Osteocyte (in vitro differentiated cells): ENCODE measurements at places on chromosomes 7 and 10. TPM values are rescaled to one million over a fixed set of nuclear protein-coding genes. Genes with fewer than 3 reads are reported as not detected.

The PHYH gene
- total RNA-seq = 21.6 and 22.1 TPM in 2 replicates

The PLXNA4 gene
- 56.2 and 59.0 TPM in 2 replicates for total RNA-seq

DNA sequence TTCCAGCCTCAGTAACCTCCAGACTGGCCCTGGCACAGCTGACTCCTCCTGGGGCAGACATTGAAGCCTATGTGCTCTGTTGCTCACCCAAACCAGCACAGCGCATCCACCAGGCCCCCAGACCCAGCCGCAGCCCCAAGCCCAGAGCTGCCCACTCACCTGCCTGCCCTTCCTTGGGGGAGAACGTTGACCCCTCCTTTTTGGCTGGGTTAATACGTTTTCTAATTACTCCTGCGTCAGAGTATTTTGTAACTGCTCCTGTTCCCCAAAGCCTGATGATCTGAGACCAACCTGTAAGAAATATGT lies 106.9 kb upstream of the NPS start:
- no peak overlapping the region for H3K4me3 ChIP-seq
- no peaks in the 10 kb centered on the region for H3K27me3 ChIP-seq
- no peak overlapping the region for H3K27ac ChIP-seq
- H3K4me1 ChIP-seq = peaks cover 5% of the 10 kb centered on the region

- H3K4me3 ChIP-seq = no peak overlapping the region
- no peaks in the 10 kb centered on the region for H3K36me3 ChIP-seq
- H3K27me3 ChIP-seq = peaks cover 6% of the 10 kb centered on the region
- no peak for DNase-seq
- H3K27ac ChIP-seq = no peak overlapping the region
These were observed 158.2 kb upstream of the PTPRZ1 start for GRCh38 chr7:121714559-121715303.

GRCh38 chr7:80053124-80053523 lies 81.5 kb upstream of the GNAI1 start:
- no peaks in the 10 kb centered on the region for H3K4me1 ChIP-seq
- DNase-seq = no peak
- no peak overlapping the region for H3K27ac ChIP-seq
- peaks cover 26% of the 10 kb centered on the region for H3K27me3 ChIP-seq
- no peaks in the 10 kb centered on the region for H3K36me3 ChIP-seq
- no peak overlapping the region for H3K4me3 ChIP-seq

DNA sequence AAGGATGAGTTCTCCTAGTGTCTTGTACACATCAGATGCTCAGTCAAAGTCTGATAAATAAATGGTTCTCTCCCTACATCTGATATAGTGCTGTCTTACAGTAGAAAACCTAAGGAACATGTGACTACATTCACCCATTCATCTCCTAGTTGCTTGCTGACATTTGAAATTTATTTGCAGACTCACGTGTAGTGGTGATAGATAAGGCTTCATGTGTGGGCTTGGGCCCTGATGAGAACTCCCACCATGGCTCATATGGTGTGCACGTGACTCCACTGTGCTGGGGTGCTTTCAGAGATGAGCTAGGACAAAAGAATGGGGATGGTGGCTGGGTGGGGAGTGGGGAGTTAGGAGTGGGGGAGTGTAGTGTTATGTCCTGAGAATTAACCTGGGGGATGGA lies 287.3 kb downstream of the RPS24 start:
- peaks cover 48% of the 10 kb centered on the region for H3K27me3 ChIP-seq
- no peaks in the 10 kb centered on the region for H3K4me1 ChIP-seq
- no peak overlapping the region for H3K27ac ChIP-seq
- H3K4me3 ChIP-seq = no peak overlapping the region
- H3K36me3 ChIP-seq = peaks cover under 1% of the 10 kb centered on the region
- no peak for DNase-seq

DNA sequence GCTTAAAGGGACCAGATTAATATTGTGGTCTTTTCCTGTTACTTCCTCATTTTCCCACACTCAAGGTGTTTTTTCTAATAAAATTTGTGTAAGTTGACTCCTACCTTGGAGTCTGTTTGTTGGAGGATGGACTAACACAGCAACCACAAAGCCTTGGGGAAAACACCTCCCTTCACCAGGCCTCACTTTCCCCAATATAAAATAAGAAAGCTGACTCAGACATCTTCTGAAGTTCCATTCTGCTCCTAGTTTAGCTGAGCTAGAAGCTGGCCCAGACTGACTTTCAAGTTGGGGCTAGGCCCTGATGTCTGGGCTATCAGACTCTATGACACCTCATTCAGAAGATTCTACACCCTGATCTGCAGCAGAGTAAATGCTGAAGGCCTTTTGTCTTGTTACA lies 73.0 kb upstream of the ADRB1 start:
- no peak overlapping the region for H3K4me3 ChIP-seq
- no peak overlapping the region for H3K27ac ChIP-seq
- no peaks in the 10 kb centered on the region for H3K36me3 ChIP-seq
- H3K4me1 ChIP-seq = no peaks in the 10 kb centered on the region
- no peak for DNase-seq
- no peaks in the 10 kb centered on the region for H3K27me3 ChIP-seq

The NUTM2D gene
- 6.8 and 6.9 TPM in 2 replicates for total RNA-seq

DNA sequence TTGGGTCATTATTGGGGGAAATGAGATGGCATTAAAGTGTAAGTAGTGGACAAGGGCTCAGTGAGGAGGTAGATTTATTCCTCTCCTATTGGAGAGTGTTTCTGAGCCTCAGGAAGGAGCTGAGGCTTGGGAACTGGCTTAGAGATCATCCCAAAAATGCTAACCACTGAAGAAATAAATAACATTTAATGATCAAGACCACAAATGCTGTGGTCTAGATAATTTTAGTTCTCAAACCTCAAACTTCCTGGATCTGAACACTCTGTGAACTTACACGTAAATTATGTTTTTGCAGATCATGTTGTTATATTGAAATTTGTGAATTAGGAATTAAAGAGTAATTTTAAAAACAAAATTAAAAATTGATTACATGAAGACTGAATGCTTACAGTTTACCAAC lies 27.3 kb downstream of the MDFIC start:
- no peak for DNase-seq
- no peaks in the 10 kb centered on the region for H3K27me3 ChIP-seq
- H3K4me1 ChIP-seq = peaks cover 11% of the 10 kb centered on the region
- H3K4me3 ChIP-seq = no peak overlapping the region
- no peak overlapping the region for H3K27ac ChIP-seq
- H3K36me3 ChIP-seq = peaks cover 11% of the 10 kb centered on the region

DNA sequence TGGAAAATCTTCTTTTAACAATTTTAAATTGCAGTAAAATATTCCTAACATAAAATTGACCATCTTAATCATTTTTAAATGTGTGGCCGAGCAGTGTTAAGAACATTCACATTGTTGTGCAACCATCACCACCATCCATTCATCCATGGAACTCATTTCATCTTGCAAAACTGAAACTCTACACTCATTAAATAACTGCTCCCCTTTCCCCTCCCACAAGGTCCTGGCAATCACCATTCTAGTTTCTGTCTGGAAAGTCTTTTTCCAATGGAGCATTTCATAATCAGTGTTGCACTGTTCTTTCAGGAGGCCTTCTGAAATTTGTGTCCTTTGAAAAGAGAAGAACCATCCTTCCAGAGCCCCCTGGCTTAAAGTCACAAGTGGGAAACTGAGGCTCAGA lies 233.1 kb downstream of the PLXNA4 start:
- H3K27me3 ChIP-seq = peaks cover 10% of the 10 kb centered on the region
- H3K36me3 ChIP-seq = no peaks in the 10 kb centered on the region
- no peak for DNase-seq

DNA sequence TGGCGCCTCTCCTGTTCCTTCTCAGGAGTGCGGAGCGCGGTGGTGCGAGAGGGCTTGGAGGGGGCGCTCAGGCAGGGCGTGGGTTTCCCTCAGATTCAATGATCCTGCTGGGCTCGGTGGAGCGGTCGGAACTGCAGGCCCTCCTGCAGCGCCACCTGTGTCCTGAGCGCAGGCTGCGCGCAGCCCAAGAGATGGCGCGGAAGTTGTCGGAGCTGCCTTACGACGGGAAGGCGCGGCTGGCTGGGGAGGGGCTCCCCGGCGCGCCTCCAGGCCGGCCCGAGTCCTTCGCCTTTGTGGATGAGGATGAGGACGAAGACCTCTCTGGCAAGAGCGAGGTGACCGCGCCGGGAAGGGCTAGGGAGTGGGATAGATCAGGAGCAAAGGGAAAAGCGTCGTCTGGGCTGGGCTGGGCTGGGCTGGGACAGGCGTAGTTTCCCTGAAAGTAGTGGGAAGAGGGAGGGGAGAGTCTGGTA lies 17.0 kb downstream of the FAM131B start:
- no peak for DNase-seq
- no peaks in the 10 kb centered on the region for H3K36me3 ChIP-seq
- H3K4me1 ChIP-seq = peaks cover 7% of the 10 kb centered on the region
- peaks cover 57% of the 10 kb centered on the region for H3K27me3 ChIP-seq
- peak overlapping the region; percentile 46 for H3K4me3 ChIP-seq
- no peak overlapping the region for H3K27ac ChIP-seq

The HMX3 gene
- total RNA-seq = not detected in 2 replicates

GRCh38 chr7:47357361-47357760 lies 224.6 kb downstream of the TNS3 start:
- H3K36me3 ChIP-seq = peaks cover 2% of the 10 kb centered on the region
- no peak overlapping the region for H3K27ac ChIP-seq
- H3K27me3 ChIP-seq = no peaks in the 10 kb centered on the region
- DNase-seq = no peak
